Effector CD8-positive, alpha-beta T cell (primary cell): ENCODE measurements at places on chromosomes 11 and 22.

GRCh38 chr11:45104790-45105084, 41.7 kb upstream of the PRDM11 start:
- DNase-seq = no peak

DNA sequence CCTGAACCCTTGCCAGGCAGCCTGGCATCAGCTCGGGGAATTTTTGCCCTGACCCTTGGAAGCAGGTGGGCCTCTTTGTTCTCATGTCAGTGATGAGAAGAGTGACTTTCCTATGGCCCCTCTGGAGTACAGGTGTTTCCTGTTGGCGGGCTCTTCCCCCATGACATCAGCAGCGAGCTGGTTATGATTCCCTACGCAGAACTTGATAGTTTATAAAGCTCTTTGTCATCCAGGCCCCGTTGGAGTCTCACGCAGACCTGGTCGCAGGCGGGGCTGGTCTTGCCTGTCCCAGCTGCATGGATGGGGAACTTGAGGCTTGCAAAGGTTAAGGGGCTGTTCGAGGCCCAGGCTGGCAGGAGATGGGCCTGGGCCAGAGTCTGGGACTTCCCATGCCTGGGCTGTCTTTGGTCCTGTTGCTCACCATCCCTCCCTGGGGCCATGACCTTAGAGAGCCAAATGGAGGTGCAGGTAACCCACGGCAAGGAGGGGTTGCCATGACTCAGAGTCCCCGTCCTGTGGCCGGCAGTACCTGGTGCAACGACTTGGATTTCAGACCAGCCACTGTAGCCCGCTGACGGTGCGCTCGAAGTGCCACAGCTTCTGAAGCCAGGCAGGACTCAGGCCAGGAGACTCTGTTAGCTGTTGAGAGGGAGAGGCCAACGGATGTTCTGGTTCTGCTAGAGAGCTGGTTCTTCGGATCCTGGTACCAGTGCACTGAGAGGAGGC, 45.9 kb upstream of the PPP6R3 start:
- DNase-seq = no peak

DNA sequence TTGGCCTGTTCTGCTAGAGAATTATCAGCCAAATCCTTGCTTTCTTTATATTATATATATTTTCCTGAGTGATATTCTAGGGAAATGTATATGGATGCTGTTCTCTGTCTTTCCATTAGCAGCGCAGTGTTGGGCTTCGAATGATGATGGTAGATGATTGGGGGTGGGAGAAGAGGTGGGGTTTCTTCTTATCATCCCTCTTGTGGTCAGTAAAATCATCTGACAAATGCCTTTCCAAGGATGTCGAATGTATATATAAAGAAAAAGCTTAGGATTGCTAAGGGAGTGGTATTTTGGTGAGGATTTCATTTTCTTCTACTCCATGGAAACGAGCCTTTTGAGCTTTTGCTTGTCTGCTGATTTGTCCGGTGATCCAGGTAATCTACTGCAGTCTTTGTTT, 48.9 kb downstream of the ARHGEF12 start:
- no peak for DNase-seq

- DNase-seq = no peak
Measured at GRCh38 chr11:68569357-68569756, 108.8 kb downstream of the PPP6R3 start.

DNA sequence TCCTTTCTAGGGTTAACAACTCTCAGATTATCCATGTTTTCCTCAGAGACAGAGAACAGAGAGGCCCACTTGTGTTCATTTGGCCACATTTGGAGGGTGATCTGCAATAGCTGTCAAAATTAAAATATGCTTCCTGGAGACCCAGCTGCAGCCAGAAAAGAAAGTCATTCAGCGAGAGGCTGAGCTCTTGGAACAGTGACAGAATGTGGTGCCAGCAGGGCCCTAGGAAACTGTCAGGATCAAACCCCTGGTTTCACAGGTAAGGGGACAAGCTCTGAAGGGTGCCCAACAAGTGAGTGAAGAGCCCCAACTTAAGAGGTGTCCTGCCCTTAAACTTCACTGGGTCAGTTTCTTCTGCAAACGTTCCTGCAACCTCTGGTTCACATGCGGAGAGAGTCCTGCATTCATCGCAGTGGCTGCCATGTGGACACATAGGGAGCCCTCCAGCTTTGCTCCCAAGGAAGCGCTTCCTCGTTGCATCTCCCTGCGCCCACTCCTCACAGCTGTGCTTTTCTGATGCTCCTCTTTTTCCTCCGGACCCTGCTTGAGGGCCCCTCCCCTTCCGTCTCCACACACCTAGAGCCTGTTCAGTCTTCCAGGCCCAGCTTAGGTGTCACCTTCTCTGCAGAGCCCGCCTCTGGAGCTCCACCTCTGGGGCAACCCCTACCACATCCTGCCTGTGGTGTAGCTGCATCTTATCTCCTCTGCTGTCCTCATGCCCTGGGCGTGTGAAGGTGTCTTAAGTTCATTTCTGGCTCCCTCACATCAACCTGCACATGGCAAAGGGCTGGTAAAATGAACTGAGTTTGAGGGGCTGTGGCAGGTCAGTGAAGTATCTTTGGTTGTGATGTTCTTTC, 3.9 kb downstream of the UCP3 start:
- peak; percentile 64 for DNase-seq

DNA sequence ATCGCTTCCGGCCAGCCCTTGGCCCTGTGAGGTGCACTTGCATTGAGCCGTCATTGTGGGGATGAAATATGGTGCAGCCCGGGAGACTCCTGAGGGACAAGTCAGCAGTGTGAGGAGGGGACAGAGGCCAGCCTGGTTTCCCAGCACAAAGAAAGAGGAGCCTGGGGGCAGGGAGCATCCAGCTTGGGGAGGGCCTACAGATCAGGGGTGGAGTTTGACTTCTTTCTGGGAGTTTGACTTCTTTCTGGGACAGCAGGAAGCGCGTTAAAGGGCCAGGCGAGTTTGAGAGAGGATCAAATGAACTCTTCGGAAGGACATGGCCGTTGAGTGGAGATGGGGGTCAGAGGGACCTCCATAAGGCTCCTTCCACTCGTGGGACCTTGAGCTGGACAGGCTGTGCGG, 91.9 kb downstream of the LRRC32 start:
- DNase-seq = no peak

DNA sequence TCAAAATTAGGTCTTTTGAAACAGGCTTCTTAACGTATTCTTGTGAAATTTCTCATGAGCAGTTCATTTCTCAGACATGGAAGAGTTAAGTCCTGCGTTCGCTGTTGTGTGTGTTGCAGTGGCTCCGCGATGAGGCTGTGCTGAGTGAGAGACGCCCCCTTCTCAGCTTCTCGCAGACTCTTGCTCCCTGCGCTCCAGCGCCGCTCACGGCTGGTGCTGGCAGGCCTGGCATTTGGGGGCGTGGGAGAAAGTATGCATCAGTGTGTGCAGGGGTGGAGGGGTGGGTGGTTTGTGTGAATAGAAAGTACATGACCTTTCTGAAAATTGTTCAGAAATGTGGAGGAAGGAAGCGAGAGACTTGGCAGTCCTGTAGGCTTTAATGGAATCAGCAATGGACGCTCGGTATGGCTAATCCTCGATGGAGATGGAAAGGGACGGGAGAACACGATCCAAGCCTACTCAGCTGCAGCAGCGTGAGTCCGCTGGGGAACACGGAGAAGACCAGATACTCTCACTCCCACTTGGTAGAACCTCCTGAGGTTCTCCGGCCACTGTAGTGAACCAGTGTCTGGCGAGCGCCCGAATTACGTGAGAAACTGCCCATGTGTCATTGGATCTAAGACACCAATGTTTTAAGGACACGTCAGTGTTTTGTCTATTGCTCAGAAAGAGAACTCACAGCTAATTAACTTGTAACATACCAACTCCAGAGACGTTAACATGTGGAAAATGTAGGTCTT, 5.9 kb downstream of the TAB1 start:
- no peak for DNase-seq

DNA sequence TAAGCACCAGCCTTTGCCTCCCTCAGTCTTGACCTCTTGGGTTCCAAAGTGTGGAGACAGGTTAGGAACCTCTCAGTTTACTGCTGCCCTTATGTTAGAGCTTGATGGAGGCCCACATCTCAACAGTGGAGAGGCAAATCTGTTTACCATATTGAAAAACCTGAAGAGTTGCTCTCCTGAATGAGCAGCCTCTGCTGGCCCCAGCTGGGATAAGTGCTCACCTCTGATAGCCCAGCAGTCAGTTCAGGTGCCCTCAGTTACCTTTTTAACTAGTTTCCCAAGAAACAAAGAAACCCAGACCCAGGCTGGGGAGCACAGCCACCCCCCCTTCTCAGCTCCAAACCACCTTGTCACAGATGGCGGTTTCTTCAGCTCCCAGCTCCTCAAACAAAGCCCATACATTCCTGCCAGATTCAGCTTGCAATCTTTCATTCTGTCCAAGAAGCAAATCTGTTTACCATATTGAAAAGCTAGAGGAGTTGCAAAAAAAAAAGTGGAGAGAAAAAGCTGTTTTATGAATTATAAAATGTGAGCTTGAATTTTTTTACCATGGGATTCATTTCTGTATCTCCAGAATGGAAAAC, 57.2 kb downstream of the PPFIBP2 start:
- DNase-seq = no peak

- DNase-seq = no peak
Measured at GRCh38 chr11:81345609-81346008, 1388.1 kb downstream of the FAM181B start.

- DNase-seq = no peak
Measured at GRCh38 chr11:24046731-24047130, 450.1 kb upstream of the LUZP2 start.

GRCh38 chr11:17001806-17002205, 12.4 kb downstream of the PLEKHA7 start:
- DNase-seq = no peak

DNA sequence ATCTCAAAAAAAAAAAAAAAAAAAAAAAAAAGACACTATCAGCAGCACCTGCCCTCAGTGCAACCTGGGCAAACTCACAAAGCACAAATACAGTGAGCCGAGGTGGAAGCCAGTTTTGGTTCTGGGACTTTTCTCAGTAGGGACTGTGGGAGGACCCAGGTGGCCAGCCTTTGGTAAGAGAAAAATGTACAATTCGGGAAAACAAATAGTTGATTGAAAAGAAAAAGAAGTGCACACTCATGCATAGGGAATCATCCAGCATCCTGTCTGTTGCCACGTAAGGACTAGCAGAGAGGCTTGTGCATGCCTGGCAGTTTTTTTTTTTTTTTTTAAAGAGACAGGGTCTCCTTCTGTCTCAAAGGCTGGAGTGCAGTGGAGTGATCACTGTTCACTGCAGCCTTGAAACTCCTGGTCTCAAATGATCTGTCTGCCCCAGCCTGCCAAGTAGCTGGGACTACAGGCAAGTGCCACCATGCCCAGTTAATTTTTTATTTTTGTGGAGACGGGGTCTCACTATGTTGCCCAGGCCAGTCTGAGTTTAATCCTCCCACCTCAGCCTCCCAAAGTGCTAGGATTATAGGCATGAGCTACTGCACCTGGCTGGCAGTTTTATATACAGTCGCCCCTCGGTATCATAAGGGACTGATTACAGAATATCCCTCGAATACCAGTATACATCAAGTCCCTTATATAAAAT, 36.7 kb downstream of the TPST2 start:
- no peak for DNase-seq

- no peak for DNase-seq
Measured at GRCh38 chr11:2393111-2393868, 7.3 kb upstream of the TSSC4 start.

GRCh38 chr11:115682888-115683287, 178.7 kb upstream of the CADM1 start:
- no peak for DNase-seq

GRCh38 chr11:76455931-76456330, 11.1 kb downstream of the EMSY start:
- DNase-seq = no peak

GRCh38 chr11:132024587-132025295, 654.3 kb downstream of the NTM start:
- no peak for DNase-seq

DNA sequence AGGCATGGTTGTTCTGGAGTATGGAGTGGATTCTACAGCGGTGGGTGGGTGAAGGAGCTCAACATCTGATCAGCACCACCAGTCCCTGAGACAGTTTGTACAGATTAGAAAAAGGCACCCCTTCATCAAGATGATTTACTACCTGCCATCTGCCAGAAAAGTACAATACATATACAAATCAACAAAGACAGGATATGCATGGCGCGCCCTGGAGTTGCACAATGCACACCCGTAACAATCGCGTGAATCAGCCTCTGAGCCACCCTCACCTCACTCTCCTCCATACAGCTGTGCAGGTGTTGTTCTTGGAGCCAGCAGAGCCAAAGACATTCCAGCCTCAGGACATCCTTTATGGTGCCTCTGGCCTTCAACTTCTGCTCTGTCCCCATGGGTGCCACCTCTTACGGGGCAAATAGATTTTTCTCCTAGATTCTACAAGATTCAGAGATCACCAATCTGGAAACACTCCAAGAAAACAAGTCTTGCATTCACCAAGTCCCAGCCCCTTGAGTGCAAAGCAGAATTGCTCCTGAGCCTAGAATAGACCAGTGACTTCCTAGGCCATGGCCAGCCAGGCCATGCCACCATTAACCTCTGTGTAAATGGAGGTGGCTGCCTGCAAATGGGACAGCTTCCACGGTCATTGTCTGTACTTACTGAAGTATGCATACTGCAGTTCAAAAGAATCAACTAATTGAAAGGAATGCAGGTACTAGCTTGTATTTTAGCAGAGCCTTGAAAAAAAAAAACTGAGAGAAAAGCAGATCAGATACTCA, 490.9 kb downstream of the SOX6 start:
- DNase-seq = no peak

DNA sequence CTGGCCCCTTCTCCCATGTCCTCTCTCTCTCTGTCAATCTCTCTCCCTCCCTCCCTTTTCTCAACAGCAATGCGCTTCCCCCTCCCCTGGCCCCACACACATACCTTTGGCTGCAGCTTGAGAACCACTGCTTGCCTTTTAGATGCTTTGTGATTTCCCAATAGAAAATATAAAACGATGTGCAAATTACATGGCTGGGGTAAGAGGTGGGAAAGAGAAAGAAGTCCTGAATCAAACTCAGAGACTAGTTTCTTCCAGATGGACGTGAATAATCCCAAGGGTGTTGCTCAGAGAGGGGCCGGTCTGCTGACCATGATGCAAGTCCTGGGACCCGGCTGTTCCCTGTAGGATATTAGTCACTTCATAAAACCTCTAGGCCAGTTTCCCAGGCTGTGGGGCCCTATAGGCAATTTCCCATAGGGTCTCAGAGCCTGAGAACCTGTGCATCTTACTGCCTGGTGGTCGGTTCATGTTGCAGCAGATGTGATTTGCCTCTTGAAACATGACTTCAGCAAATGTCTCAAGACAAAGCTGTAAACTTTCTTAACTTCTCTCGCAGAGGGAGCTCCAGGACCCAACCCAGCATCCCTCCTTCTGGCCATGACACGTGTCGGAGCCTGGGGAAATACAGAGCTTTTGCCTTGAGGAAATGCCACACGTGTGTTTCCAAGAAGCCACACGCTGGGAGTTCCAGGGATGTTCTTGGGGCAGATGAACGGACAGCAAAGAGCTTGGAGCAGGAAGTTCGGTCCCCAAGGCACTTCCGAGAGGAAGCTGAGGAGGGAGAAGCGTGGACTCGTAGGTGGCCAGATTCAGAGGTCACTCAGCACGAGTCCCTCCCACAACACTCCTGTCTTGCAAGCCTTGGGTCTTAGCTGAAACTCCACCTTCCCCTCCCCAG, 34.5 kb upstream of the ETS1 start:
- no peak for DNase-seq

- DNase-seq = no peak
Measured at GRCh38 chr11:76671237-76671592, 668 bp upstream of the LRRC32 start.
